Stimulated activated CD8-positive, alpha-beta memory T cell treated with anti-CD3 and anti-CD28 coated beads, Interleukin-15, amount 100 ng/mL, for 4 hours (primary cell): ENCODE measurements at places on chromosomes 12 and 14.

GRCh38 chr14:97603201-97603600 lies 806.0 kb downstream of the VRK1 start:
- DNase-seq = no peak

- DNase-seq = no peak
Measured at GRCh38 chr14:20603813-20604690, 12.9 kb upstream of the RNASE12 start.

DNA sequence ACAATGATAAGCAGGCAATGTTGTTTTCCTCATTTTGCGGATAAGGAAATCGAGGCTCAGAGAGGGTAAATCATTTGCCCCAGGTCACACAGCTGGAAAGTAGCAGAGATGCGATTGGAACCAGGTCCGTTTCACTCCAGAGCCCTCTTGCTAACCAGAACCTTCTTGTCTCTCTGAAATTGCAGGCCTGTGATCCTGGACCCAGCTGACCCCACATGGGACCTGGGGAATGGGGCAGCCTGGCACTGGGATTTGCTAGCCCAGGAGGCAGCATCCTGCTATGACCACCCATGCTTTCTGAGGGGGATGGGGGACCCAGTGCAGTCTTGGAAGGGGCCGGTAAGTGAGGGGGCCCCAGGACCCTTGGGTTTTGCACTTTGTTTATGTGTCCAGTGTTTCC lies 9.5 kb downstream of the OAS3 start:
- DNase-seq = no peak

DNA sequence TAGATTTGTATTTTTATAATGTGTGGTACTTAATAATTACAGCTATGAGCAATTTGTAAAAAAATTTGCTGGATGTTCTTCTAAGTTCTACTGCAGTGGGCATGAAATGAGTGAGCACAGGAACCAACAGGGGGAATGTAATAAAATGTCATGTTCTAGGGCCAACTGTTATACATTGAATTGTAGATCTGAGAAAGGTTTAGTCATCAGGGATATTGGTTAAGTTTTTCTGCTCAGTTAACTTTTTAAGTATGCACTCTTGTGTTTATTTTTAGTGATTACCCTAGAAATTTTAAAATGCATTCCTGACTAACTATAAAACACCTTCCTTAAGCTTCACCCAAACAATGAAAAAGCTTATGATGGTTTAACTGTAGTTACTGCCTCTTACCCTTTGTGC lies 101.8 kb downstream of the CAND1 start:
- no peak for DNase-seq

DNA sequence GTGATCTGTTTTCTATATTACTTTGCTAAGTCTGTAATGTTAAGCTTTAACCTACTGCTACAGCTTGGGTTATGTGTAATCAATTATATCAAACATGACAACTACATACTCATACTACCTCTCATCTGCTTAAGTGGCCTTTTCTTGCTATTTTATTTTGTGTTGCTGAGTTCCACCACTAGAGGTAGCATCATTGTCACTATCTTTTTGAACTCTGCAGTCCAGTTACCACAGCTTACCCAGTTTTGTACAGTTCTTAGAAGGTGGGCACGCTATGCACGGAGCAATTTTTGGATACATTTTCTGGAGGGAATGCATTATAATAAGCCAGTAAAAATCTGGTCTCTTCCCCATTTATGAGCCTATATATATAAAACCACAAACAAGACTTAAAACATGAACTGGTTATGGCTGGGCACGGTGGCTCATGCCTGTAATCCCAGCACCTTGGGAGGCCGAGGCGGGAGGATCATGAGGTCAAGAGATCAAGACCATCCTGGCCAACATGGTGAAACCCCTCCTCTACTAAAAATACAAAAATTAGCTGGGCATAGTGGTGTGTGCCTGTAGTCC lies 48.5 kb downstream of the SAV1 start:
- no peak for DNase-seq
